CD4-positive, alpha-beta T cell treated with Interleukin-21 for 1 hour (primary cell): ENCODE measurements at places on chromosomes 6 and 20.

DNA sequence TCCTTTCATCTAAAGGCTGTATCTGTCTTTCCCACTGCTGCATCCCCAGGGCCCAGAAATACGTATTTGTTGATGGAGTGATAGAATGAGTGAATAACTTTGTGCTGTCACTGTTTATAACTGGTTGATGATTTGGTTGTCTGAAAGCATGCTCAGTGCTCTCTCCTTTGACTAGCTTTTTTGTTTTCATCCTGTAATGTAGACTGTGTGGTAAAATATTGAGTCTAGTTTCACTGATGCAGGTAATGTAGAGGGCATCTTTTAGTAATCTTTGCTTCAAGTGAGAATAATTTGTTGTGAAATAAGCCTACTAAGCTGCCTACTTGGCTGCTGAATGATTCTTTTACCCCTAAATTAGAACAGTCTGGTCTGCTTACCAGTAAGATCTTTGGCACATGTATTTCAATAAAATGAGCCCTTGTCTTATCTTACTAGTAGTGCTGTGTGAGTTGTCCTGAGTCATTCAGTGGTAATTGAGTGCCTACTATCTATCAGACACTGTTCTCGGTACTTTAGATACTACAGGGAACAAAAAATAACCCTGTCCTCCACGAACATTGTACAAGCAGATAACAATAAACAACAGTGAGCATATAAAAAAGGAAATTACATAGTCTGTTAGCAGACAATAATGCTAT lies 39.9 kb downstream of the MAPK14 start:
- no peak for DNase-seq

GRCh38 chr20:17759449-17759848 lies 59.7 kb downstream of the BANF2 start:
- DNase-seq: no peak

DNA sequence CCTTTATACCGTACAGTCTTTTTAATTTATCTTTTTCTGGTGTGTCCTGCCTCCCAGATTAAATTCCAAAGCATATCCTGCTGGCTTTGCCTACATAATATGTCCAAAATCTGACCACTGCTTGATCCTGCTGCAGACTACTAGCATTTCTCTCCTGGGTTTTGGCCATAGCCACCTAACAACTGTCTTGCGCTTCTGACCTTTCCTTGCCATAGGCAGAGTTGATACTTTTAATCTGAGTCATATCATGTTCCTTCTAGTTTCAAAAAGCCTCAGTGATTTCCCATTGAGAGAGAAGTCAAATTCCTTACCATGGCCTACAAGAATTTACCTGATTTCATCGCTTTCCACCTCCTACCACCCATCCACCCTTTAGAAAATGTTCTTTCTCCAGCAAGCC lies 104.8 kb downstream of the BCKDHB start:
- DNase-seq: no peak

- DNase-seq: no peak
Measured at GRCh38 chr6:120496661-120497060, 837.6 kb downstream of the TBC1D32 start.

GRCh38 chr20:52178691-52179090 lies 12.9 kb downstream of the ZFP64 start:
- no peak for DNase-seq
